ENCODE measurements at places on chromosomes 3 and 15.

GRCh38 chr3:148202386-148202785, 495.3 kb upstream of the AGTR1 start:
- no peak for DNase-seq

DNA sequence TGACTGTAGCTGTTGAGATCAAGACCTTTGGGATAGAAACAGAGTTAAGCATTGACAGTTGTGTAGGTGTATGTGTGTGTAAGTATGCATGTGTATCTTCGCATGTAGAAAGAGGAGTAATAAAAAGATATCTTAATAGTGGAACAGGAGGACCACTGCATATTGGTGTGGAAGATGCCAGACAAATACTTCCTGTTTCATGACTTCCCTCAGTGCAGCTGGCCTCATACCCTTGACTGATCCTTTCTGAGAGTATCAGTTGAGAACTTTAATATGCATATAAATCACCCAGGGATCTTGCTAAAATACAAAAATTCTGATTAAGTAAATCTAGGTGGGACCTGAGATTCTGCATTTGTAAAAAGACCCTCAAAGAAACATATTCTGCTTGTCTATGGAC, 8.5 kb upstream of the ZBED2 start:
- DNase-seq: no peak

- DNase-seq: no peak
These were observed 51.0 kb downstream of the MCF2L2 start for GRCh38 chr3:183377307-183377959.

DNA sequence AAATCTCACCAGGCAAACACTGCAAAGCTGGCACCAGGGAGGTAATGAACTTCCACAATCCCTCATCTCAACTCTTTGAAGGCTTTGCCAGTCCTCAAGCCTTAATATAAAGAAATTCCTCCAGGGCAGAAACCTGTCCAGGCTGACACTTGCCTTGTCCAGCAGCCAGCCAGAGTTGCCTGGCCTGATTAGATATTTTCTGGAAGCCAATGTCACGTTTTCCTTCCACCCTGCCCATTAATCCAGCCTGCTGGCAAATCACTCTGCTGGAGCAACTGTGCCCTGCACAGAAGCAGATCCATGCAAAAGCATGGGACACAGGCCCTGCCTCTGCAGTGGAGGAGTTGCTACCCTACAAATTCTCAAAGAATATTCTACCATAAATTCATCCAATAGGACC, 56.5 kb downstream of the HEG1 start:
- no peak for DNase-seq

DNA sequence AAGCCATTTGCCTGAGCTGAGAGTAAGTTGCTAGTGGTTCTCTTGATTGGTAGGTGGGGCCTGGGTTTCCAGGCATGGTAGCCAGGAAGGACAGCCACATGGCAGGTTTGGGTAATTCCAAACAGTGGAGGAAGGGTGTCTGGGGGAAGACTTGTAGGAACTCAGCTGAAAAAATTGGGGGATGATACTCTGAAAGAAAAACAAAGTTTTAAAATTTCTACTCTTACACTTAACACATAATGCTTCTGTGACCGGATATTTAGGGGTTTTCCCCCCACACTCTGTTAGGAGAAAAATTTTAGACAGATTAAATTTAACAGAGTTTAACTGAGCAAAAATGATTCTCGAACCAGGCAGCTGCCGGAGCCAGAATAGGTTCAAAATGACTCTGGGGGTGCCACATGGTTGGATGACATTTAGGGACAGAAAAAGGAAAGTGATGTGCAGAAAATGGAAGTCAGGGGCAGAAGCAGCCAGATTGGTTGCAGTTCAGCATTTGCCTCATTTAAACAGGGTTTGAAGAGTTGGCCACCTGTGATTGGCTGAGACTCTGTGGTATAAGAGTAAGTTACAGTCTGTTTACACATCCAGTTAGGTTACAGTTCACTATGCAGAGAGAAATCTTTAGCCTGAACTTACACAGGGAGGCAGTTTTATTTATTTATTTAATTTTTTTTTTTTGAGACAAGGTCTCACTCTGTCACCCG, 8.1 kb downstream of the B2M start:
- DNase-seq: peak; percentile 46

DNA sequence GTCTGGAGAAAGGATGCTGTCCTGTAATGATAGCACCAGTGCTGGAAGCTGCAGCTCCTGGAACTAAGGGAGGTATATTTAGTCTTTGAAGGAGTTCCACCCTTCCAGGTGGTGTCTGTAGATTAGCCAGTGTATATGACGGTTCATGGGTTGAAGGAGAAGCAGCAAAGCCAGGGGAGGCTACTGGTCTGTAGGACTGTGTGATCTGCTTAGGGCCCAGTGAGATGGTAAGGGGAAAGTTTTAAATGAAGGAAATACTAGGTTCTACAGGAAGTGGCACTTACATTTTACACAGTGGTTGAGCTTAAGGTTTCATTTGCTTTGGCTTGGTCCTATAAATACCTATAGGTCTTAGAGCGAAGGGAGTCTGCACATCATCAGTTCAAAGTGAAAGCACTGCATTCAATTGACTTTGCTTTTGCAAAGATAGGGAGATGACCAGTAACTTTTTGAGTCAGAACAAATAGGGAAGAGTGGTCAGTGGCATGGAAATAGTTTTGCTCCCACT, 5.6 kb downstream of the SLC25A38 start:
- DNase-seq: no peak
